Urothelium cell line (cell line): ENCODE measurements at places on chromosomes 6 and 20.

- DNase-seq = peak; percentile 95
Measured at GRCh38 chr20:50844430-50845100, 49.7 kb downstream of the BCAS4 start.

DNA sequence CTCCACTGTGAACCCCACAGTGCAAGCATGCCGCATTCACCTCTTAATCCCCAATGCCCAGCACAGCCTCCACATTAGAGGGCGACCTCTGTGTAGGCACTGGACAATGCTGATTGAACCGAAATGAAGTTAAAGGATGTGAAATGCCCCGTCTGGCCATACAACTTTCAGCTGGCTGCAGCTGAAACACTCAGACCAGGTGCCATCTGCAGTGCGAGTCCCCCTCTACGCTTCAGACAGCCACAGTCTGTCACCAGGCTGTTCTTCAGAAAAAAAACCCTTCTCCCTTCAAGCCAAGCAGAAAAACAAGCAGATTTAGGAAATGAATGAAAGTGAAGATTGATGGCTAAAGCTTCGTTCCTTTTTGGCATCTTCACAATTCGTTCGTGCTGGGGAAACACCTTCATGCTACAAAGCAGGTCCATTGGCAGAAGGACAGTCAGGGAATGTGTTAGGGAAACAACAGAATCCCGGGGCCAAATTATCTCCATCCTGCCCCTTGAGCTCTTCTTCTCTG lies 44.7 kb downstream of the TNFAIP3 start:
- no peak for DNase-seq

GRCh38 chr6:47319867-47320266 lies 10.2 kb upstream of the TNFRSF21 start:
- no peak for DNase-seq

DNA sequence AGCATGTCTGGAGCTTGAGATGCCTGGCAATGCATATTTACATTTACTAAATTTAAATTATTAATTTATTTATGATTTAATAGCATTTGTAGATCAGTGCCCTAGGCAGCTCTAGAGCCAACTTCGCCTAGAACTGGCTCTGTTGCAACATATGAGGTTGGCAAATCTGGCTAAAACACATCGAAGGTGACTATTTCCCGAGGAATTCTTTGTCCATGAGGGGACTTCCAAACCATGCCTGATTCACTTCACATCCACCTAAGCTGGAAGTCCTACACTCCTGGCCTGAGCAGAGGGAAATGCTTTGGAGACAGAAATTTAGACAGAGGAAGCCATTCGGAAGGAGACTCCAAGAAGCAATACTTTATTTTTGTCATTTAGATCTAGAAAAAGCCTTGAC lies 211.0 kb upstream of the ARG1 start:
- no peak for DNase-seq

- DNase-seq = no peak
Measured at GRCh38 chr6:8073758-8074157, 9.6 kb upstream of the BLOC1S5 start.

- no peak for DNase-seq
Measured at GRCh38 chr20:58148891-58149290, 79.6 kb downstream of the ANKRD60 start.

DNA sequence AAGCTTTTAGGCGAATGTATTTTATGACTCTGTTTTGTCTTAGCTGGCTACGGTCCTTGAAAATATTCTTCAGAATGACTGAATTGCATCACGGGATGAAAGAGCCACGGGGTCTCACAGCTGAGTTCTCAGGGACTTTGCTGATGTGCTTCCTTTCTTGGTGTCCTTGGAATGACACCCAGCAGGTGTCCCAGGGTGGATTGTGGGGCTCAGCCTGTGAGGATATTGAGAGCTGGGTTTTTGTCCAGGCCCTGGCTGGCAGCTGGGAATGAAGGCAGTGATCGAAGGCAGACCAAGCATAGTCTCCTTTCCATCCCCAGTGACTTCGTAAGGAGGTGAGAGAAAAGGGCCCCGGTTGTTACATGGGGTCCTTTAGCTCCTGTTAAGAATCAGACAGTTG lies 18.8 kb upstream of the MAPK13 start:
- DNase-seq = no peak

GRCh38 chr6:34926655-34927054 lies 37.6 kb downstream of the ANKS1A start:
- peak; percentile 27 for DNase-seq

- DNase-seq = no peak
Measured at GRCh38 chr6:139951172-139951571, 576.7 kb upstream of the CITED2 start.

DNA sequence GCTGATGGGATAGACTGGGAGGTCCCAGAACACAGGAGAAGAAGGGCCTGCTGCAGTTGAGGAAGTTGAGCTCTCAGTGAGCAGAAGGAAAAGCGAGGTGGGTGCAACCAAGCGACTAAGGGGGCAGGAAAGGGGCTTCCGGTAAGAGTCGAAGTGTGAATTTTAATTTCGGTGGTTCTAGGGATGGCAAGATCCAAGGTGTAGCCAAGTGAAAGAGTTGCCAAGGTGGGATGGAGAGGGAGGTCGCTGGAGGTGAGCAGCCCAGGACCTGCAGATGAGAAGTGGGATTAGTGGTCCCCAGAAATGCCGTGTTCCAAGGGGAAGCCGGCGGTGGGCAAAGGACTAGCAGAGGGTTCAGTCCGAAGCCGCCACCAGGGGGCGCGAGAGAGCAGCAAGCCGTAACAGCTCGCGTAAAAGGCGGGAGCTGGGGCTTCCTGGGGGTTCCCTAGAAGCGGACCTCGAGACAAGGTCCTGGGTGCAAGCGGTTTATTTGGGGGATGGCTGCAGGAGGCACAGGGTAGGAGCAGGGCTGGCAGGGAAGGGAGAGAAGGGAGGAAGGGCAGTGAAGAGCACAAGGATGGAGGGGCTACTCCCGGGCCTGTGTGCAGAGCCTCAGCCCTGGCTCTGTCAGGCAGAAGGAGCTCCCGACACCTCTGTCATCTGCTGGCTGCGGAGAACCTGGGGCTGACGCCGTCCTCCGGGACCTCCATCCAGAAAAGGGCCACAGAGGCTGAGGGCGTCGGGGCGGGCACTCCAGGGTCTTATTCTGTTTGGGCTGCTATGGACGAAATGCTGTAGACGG lies 103.6 kb downstream of the PAX1 start:
- DNase-seq = peak; percentile 60

DNA sequence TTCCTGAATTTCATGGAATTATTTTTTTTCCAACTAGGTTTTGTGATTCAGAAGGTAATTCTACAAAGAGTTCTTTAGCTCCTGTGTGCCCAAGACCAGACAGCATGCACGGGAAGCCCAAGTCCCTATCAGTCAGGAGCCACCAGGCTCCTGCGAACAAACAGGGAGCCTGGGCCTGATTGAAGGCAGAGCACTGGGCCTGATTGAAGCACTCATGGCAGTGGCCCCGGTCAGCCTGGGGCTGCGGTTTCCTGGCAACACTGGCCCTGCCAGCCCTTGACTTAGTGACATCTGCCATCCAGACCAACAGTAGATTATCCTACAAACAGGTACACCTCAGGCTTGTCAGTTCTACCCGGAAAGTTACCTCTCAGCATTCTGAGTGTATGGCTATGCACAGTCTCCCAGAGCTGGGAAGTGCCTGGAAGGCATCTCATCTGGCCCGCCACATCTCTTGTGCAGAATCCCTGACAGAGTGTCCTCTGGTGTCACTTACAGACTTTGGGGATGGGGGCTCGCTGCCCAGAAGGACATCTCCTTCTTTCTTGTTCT lies 133.8 kb downstream of the VEGFA start:
- no peak for DNase-seq

DNA sequence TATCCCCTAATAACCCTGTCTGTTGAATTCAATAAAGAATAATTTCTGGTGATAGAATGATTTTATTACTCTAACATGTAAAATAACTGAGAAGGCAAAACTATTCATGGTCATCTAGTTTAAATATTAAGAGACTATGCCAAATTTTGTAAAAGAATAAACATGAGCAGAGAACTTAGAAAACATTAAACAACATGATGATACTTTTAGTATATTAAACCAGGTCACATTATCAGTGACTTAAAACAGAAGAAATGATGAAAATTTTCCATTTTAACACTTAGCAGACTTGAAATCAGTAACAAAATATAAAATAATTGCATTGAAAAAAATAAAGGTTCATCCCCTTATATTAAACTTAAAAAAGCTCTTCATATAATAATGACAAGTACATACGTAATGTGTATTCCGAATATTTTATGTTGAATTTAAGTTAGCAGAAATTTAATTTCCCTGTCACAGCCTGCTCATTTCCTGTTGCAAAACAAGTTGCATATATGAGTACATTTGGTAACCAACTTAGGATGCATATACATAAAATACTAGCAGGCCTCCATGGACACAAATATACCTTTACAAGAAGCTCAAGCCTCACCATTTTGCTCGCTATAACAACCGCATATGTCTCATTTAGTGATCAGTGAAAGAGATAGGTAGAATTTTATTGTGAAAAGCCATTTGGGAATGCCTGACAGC lies 40.6 kb downstream of the DTNBP1 start:
- DNase-seq = no peak

- no peak for DNase-seq
Measured at GRCh38 chr20:2195614-2196013, 94.0 kb downstream of the STK35 start.

DNA sequence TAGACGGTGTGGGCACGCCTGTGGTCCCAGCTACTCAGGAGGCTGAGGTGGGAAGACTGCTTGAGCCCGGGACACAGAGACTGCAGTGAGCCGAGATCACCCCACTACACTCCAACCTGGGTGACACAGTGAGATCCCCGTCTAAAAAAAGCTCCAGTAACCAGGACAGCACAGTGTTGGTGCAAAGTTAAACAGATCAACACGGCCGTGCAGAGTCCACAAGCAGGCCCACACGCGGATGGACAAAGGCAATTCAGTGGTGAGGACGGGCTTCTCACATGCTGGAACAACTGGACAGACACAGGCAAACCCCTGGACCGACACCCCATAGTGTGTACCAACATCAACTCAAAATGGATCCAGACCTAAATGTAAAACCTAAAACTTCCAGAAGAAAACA lies 41.7 kb downstream of the TAF4 start:
- no peak for DNase-seq

DNA sequence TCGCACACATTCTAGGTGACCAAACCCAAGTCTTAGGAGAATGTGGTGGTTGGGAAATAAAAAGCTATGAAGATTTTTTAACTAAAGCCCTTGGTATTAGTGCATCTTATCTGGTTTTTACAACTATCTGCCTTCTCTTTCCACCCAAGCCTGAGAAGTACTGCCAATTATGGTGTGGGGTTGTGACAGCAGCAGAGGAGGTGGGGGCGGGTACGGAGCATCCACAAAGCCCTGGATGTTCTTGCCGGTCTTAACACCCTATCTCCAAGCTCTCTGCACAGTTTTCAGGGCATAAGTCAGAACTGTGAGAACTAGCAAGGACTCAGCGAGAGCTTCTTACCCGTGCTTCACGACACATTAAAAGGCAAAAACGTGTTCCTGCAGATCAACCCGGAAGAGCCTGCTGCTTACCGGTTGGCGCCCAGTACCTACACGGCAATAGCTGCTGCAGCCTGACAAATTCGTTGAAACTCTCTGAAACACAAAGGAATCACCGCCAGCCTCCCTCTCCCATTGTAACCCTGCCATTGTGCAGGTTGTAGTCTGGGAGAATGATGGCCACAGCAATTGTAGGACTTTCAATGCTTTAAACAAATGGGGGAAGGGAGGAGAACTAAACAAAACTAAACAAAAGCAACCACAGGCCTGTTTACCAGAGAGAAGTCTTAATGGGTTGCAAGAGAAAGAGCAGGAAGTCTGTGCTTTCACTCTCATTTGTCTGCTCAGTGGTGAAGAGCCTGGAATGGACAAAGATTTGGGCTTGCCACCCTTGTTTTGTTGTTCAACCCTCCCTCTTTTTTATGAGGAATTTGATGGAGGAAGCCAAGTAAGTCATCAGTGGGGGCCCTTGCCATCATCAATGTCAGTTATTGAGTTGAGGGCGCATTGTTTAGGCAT lies 461.0 kb upstream of the JARID2 start:
- no peak for DNase-seq

DNA sequence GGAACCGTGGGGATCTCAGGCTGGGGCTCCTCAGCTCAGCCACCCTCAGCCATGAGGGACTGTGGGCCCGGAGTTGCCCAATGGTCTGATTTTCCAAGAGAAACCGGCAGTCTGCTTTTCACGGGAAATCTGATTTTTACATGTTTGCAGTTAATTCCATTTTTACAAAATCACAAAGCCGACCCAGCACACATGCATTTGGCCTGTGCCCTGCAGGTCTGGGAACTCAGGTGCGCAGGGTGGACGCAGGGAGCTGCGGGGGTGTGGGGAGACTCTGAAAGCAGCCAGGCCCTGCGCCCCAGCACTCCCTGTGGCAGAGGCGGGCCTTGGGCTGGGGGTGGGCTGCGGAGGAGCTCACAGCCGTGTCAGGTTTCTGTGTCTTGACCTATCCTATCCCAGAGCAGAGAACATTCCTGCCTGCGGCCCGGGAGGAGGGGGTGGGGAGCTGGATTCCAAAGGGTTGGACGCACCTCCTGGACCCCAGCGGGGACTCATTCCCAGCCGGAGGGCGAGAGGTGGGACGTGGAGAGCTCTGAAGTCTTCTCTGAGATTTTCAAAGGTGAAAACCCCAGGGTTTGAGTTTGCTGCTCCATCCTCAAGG lies 60.6 kb downstream of the ADNP start:
- DNase-seq = no peak

DNA sequence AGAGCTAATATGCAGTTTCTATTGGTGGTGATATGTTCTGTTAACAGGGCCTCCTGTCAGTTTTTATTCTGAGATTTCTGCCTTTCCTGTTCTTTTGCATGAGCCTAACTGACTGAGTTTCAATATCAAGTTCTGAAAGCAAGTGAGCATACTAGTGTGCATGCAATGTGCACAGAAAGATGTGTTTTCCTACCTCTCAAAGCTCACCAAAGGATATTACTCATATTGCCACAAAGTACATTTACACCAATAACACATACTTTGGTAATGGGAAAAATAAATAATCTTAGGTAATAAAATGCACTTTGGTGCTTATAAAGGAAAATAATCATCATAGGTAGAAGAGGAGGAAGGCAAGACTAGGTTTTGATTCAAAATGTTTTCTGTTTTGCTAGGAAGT lies 195.0 kb downstream of the KHDC1L start:
- no peak for DNase-seq

DNA sequence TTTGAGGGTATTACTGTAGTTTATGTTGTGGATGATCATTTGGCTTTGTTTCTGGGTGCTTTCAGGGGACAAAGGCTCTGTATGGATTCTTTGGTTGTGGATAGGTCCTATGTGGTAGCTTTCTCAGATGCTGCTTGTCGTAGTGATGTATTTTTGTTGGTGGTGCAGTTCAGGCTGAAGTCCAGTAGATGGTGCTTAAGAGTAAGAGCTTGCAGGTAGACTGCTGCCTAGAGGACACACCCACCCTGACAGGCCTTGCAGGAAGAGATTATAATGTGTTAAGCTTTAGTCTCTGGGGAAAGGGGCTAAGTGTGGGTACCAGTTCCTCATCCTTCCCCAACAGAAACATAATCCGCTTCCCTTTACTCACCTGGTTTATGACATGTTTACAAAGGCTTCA lies 62.6 kb upstream of the ADGRB3 start:
- DNase-seq = peak; percentile 27

DNA sequence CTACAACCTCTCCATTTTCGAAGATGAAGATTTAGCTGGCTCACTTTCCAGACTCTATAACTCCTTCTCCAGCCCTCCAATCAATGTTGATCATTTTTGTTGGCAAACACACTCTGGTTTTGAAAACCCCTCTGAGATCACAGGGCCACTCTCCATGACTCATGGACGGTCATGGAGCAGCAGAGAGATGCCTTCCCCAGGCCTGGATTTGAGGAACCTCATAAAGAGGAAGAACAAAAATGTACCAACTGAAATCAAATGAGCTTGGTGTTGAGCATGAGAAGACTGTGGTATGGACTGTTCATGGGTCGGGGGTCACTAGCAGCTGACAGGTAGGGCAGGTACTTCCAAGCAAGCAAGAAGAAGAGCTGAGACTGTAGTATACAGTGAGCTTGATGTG lies 112.8 kb upstream of the INSM1 start:
- DNase-seq = no peak
